Activated T-cell treated with anti-CD3 and anti-CD28 coated beads, Interleukin-2, amount 50 U/mL, for 72 hours (primary cell): ENCODE measurements at places on chromosomes 12 and 14. TPM values are rescaled to one million over a fixed set of nuclear protein-coding genes. Genes with fewer than 3 reads are reported as not detected.
A peak's percentile ranks its signal among the peaks of the same experiment; 100 is the strongest.

DNA sequence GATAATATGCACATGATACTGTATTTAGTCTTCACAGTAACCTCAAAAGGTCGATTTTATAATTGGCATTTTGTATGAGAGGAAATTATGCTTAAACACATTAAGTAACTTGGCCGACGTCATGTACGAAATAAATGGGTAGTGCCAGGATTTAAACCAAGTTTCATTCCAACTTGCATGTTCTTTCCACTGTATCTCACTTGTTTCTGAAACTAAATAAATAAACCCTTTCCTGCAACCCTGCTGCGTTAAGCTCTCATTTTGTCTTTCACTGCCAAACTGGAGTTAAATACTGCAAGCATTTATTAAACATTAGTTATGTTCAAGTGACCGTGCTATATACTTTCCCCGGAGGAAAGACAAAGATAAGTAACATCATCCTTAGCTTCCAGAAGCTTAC, 293.9 kb upstream of the PRKD1 start:
- H3K36me3 ChIP-seq, result no peaks in the 10 kb centered on the region
- no peak for DNase-seq
- H3K27me3 ChIP-seq, result no peaks in the 10 kb centered on the region
- H3K4me1 ChIP-seq, result no peaks in the 10 kb centered on the region
- H3K4me3 ChIP-seq, result no peak overlapping the region

GRCh38 chr14:24377657-24378056, 9.7 kb downstream of the NFATC4 start:
- H3K4me3 ChIP-seq, result no peak overlapping the region
- no peak for DNase-seq
- H3K27ac ChIP-seq, result no peak overlapping the region
- H3K27me3 ChIP-seq, result no peaks in the 10 kb centered on the region
- peaks cover 8% of the 10 kb centered on the region for H3K4me1 ChIP-seq

- no peaks in the 10 kb centered on the region for H3K4me1 ChIP-seq
- DNase-seq, result no peak
Observed at GRCh38 chr14:50619569-50620141, 48.5 kb downstream of the SAV1 start.

- H3K27me3 ChIP-seq, result peaks cover 12% of the 10 kb centered on the region
- H3K27ac ChIP-seq, result peak overlapping the region; percentile 45
- peak overlapping the region; percentile 20 for H3K4me3 ChIP-seq
- H3K36me3 ChIP-seq, result no peaks in the 10 kb centered on the region
Observed at GRCh38 chr12:104890476-104891096, 67.5 kb downstream of the SLC41A2 start.

DNA sequence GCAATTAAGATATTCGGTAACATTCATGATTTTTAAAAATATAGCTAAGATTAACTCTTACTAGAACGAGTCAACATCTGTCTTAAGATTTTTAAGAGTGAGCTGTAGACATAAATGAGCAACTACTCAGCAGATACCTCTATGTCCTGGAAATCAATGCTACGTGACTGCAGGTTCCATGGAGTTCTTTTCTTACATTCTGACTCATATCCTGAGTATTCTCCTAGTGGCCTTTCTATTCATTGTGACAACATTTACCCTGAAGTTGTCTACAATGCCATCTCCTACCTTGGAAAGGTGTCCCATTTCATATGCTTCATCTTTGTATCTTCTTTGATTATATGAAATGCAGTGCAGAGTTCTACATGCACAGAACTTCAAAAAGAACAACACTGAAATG, 59.9 kb downstream of the PKP2 start:
- no peaks in the 10 kb centered on the region for H3K27me3 ChIP-seq
- DNase-seq, result no peak
- no peaks in the 10 kb centered on the region for H3K36me3 ChIP-seq
- H3K4me1 ChIP-seq, result no peaks in the 10 kb centered on the region

GRCh38 chr14:102493096-102493495, 16.5 kb downstream of the ANKRD9 start:
- H3K4me1 ChIP-seq, result no peaks in the 10 kb centered on the region
- no peak overlapping the region for H3K27ac ChIP-seq
- no peaks in the 10 kb centered on the region for H3K36me3 ChIP-seq
- no peak for DNase-seq
- H3K27me3 ChIP-seq, result no peaks in the 10 kb centered on the region
- H3K4me3 ChIP-seq, result no peak overlapping the region

GRCh38 chr12:127459166-127459565, 807.8 kb upstream of the TMEM132C start:
- no peak overlapping the region for H3K27ac ChIP-seq
- H3K36me3 ChIP-seq, result peaks cover 2% of the 10 kb centered on the region
- H3K4me3 ChIP-seq, result no peak overlapping the region
- peaks cover 16% of the 10 kb centered on the region for H3K27me3 ChIP-seq
- DNase-seq, result no peak

DNA sequence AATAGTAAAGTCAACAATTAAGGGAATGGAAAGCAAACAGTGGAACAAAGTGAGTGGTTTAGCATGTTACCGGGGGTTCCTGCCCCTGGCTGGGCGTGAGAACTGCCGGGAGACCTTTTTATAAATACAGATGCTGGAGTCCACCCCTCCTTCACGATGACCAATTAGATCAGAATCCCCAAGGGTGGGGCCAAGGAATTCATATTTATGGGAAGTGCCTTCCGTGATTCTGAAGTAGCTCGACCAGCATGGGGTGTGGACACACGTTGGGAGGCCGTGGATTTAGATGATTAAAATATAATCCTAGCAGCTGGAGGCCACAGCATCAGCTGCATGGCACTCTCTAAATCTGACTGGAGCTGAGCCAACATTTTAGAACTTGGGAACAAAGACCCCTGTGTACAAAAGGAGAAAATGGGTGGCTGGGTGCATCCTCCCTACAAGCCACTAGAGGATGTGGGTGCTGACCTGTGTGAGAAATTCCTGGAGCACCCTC, 87.9 kb downstream of the SRRM4 start:
- no peak overlapping the region for H3K4me3 ChIP-seq
- H3K4me1 ChIP-seq, result no peaks in the 10 kb centered on the region
- no peak overlapping the region for H3K27ac ChIP-seq
- no peaks in the 10 kb centered on the region for H3K27me3 ChIP-seq
- no peak for DNase-seq

DNA sequence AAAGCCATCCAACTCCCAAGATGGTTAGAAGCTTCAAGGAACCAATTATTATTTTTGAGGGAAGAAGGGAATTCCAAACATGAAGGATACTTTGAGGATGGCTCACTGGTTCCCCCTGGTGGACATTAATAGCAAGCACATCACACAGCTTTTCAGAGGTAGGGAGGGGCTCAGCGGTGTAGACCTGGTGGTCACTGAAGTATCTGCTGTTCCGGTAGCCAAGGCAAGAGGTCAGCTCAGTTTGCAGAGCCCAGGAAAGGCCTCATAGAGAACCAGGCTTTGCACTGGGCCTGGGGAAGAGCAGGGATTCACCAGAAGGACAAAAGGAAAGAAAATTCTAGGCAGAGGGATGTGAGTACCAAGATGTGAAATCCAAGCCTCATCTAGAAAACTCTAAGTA, 118.7 kb downstream of the KSR2 start:
- no peak overlapping the region for H3K4me3 ChIP-seq
- no peak overlapping the region for H3K27ac ChIP-seq
- H3K27me3 ChIP-seq, result peaks cover 22% of the 10 kb centered on the region
- H3K4me1 ChIP-seq, result no peaks in the 10 kb centered on the region
- H3K36me3 ChIP-seq, result peaks cover 2% of the 10 kb centered on the region
- no peak for DNase-seq

The DBX2 gene
- total RNA-seq, result not detected

The LYZ gene
- 0.37 TPM for total RNA-seq

The REP15 gene
- not detected for total RNA-seq

The PLEKHG7 gene
- not detected for total RNA-seq

The MYF6 gene
- not detected for total RNA-seq
